Activated T-helper 1 cell treated with anti-CD3 and anti-CD28 coated beads, Interleukin-2, amount 50 U/mL, for 16 hours (primary cell): ENCODE measurements at places on chromosomes 7 and 10.

DNA sequence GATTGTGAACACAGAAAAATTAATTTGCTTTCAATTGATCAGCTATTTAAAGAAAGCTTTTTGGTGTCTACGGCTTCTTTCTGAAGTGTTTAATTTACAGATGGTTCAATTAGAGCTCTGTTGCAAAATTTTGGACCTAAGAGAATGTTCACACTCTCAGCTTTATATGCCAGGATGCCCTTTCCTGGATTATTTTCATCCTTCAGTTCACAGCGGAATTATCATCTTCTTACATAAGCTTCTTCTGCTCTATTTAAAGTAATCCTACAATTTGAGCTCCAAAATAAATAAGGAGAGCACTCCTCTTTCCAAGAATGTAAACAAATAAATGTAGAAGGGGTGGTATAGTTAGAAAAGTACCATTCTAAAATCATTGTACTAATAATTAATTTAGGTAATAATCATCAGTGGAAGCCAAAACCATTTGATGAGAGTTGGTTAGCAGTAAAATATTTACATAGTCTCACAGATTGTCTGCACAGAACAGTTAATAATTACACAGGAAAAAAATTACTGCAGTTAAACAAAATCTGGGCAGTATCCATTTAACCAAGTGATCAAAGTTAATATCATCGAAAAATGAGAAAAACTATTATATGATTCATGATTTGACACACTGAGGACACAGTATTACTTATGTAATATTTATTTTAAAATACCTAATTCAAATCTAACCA, 298.0 kb upstream of the TMEM229A start:
- no peak for DNase-seq

- no peak for DNase-seq
Observed at GRCh38 chr10:16195178-16195769, 241.5 kb upstream of the PTER start.

DNA sequence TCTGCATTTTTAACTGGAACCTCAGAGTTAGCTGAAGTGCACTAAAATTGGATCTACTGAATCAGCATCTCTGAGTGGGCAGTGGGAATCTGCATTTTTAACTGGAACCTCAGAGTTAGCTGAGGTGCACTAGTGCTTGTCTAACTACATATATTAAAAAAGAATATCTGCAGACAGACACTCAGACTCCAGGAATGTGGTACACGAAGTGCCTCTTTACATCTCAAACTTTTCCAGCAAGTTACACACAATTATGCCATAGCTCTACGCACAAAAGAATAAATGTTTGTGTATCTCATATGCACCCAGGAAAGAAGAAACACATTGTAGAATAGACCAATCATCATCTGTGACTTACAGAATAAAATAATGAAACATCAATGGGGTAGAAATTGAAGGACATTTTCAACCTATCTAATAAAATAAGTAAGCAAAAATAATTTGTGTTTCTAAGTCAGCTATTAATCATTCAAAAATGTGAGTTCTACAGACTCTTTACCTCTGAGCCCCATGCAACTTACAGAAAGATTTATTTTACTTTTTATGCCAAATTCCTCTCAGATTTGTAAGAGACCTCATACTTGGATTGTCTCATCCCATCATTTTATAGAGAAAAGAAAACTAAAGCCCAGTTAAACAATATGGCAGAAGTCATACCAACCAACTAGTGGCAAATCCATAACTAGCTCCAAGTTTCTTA, 28.3 kb downstream of the PPP1R3A start:
- DNase-seq, result no peak

- DNase-seq, result no peak
Observed at GRCh38 chr10:22851865-22852239, 76.0 kb upstream of the ARMC3 start.

GRCh38 chr7:75738604-75738974, at the start of gene HIP1:
Gene HIP1 (minus strand): TSS chr7:75738941. CDS start chr7:75738920, 21 bp downstream.
- DNase-seq, result no peak

DNA sequence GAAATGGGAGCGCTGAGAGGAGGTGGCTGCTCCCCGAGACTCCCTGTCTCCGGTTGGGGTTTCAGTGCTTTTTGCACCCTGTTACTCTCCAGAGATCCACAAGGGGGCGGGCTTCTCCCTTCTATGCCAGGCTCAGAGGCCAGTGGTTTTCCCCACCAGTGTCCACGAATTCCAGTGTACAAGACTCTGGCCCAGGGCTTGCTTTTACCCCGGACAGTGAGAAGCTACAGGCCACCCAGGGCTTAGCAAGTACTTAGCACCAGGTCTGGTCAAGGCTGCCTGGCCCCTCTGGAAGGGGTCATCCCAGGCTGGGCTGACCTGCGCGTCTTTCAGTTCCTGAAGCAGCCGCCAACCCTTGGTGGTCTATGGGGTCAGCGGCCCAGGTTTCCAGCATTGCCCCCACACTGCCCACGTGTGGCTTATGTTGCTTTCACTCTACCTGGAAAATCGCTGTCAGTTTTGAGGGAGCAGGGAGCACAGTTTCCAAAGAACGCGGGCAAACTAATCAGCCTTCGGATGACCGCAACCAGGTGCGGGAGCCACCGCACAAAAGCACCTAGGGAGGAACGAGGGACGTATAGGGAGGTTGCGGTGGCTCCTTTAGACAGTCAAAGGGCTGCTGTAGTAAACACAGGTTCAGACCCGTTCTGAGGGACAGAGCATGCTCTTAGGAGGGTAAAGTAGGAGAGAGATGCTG, 6.8 kb downstream of the CYP26A1 start:
- peak; percentile 28 for DNase-seq
